ENCODE measurements at places on chromosomes 13 and 19.

DNA sequence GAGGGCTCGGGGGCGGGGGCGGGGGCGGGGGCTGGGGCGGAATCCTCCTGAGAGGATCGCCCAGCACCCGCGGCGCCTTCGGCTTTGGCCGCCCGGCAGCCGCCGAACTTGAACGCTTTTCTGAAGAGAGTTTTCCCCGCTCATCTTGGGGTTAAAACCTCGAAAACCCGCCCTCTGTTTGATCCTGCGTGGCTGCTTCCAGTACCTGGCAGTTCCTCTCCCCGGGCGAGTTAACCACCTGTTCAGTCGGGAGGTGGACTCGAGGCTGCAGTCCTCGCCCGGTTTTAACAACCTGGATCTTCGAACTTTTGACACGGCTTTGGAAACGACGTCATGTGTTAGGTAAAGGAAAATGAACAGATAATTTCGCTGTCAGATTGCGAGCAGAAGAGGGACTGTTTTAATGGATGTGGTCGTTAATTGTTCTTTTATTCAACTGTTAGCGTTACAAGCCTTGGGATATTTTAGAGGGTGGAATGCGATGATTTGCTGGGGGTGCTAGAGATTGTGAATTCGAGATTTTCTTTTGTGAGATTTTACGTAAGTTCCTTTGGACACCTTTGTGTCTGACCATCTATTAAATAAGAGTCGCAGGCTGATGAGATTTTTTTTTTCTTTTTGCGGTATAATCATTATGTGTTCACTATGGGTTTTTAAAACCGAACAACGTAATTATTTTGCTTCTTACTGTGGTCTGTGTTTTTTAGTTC lies 1.0 kb downstream of the FNDC3A start:
- DNase-seq = no peak

GRCh38 chr19:35169221-35169995 lies 14.9 kb downstream of the FXYD5 start:
- DNase-seq = no peak

DNA sequence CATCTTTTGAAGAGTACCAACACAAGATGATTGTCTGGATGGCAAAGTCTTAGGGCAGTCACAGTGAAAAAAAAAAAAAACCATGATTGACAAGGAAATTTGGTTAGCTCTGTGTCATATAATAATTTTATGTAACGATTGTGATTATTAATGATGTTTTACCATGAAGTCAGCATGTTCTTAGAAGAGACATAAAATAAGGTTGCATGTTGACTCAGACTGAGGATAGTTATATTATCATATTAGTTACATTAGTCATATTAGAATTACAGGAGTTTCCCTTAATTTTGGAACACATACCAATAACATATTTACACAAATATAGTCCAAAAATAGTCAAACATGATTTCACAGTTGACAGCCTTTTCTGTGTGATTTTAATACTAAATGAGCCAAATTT lies 5.7 kb downstream of the ZNF431 start:
- DNase-seq = no peak

DNA sequence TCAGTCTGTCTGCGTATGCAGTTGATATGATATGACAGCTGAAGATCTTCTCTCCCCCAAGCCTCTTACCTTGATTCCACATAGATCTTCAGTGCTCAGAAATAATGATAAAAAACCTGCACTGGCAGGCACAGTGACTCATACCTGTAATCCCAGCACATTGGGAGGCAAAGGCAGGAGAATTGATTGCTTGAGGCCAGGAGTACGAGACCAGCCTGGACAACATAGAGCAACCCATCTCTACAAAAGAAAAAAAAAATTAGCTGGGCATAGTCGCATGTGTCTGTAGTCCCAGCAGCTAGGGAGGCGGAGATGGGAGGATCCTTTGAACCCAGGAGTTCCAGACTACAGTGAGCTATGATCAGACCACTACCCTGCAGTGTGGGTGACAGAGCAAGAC lies 551.0 kb upstream of the MIR17HG start:
- no peak for DNase-seq

DNA sequence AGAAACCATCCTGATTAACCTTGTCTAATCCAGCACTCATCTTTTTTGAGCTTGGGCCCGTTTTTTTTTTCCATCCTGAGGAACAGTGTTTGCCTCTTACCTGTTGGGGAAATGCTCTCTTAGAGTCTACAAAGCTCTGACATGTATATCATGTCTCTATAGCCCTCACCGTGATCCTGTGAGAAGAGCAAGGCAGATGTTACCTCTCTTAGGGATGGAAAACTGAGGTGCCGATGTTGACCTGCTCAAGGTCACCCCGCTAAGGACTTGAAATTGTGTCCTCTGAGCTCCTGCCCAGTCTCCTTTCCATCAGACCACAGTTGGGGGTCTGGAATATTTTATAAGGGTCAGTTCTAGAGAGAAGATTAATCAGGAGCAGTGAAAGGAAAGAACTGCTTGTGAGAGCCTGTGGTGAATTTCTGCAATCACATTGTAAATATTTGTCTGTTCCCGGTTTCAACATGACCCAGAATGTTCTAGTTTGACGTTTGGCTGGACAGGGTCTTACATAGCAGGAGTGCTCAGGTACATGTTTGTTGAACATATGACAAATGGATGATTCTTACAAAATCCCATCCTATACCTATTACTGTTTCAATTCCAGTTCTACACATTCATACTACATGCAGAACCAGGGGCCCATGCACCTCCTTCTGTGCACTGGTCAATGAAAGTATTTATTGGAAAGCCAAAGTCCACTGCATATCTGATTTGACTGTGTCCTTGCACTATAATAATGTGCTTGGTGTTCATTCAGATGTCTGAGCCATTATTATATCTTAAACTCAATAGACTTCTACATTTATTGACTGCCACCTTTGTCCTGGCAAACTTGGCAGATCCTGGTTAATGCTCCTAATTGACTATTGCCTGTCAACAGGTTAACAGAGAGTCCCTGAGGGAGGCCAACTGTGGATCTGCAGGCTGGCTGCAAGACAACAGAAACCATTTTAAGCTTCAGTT lies 12.1 kb downstream of the SLC25A15 start:
- no peak for DNase-seq

DNA sequence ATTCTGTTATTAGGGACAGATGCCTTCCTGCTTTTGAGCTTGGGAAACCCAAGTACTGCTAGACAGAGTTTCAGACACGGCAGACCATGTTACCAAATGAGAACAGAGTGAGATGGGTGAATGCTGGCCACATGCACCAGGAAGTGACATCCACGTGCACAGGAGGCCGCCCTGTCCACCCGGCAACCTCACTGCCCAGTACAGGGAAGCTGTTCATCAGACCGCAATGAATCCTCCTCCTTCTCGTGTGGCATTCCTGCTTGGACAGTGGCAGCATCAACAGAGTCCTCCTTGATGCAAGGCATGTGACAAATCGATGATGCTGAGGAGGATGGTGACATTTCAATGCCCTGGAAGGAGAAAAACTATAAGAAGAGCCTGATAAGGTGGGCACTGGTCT lies 191.0 kb upstream of the SOX1 start:
- no peak for DNase-seq

DNA sequence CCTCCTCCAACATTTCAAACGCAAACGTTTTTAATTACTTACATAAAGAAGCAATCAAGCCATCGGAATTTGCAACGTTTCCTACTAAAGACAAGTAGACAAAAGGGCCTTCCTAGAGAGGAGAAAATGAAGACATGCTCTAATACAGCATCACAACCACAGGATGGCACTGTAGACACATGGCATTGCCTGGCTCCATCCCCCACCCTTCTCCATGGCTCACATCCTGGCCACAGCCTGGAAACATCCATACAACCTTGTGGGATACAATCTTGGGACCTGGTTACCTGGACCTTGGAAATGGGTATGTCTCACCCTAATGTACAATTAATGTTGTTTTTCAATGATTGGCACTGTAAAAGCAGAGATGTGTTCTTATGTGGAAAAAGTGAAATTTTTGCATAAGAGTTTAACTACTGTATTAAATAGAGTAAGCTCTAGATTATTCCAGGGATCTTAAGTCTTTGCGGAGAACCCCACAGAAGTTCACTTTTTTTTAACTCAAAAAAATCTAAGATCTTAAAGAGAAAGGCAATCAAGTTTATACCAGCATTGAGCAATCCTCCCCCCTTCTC lies 21.5 kb downstream of the EBPL start:
- peak; percentile 83 for DNase-seq
